ENCODE measurements at places on chromosomes 3 and 15.

GRCh38 chr3:42539871-42540714 is 37.6 kb downstream of the VIPR1 start:
- DNase-seq, result peak; percentile 95

- peak; percentile 17 for DNase-seq
Measured at GRCh38 chr15:61518191-61518950, 289.3 kb upstream of the RORA start.

GRCh38 chr15:92971081-92971480 is 71.0 kb downstream of the CHD2 start:
- DNase-seq, result no peak

DNA sequence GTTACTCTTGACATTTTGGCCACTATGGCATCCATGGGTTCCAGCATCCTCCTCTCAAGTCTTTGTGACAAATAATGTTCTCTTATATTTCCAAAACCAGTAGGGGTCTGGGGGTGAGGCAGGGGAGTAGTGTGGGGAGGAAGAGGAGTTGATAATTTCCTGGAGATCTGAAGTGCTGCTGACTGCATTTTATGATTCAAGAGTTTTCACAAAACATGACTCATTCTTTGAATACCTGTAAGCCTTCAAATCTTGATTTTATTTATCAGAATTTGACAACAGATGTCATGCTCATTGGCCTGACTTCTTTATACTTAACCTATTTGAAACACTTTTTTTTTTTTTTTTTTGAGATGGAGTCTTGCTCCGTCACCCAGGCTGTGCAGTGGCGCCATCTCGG is 98.8 kb upstream of the PLXND1 start:
- no peak for DNase-seq

All from iPS-NIHi11 (cell line).